ENCODE measurements at places on chromosomes 7 and 10.

DNA sequence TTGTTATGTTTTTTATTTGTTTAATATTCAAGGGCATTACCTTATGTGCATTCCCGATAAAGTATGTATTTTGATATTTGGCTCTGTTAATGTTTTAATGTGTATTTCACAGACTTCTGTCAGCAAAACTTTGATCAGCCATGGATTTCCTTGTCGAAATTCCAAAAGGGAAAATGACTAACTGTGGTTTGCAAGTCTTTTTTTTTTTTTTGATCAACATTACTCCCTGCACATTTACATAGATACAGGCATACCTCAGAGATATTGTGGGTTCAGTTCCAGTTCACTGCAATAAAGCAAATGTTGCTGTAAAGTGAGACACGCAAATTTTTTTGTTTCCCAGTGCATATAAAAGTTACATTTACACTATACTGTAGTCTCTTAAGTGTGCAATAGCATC lies 351.9 kb downstream of the CXCL12 start:
- DNase-seq: no peak

DNA sequence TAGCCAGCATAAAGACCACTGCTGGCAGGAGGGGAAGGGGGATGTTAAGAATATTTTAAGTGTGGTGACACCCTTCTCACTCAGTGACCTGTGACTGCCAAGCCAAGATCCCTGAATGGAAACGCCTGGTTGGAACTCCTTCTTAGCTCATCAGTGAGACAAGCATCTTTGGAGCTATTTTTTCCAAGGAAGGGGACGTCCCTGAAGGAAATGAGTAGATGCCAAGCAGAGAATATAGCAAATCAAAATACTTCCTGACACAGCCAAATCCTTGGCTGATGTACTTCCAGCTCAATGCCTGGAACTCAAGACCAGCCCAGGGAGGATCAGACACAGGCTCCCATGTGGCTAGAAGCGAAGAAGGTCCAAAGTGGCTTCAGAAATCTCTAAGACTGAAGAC lies 82.2 kb downstream of the SORBS1 start:
- no peak for DNase-seq

GRCh38 chr7:3943779-3944520 lies 642.9 kb downstream of the SDK1 start:
- peak; percentile 86 for DNase-seq

- DNase-seq: no peak
These were observed 33.5 kb upstream of the PRSS37 start for GRCh38 chr7:141874787-141875186.

- no peak for DNase-seq
These were observed 26.8 kb upstream of the SMURF1 start for GRCh38 chr7:99170730-99171074.

DNA sequence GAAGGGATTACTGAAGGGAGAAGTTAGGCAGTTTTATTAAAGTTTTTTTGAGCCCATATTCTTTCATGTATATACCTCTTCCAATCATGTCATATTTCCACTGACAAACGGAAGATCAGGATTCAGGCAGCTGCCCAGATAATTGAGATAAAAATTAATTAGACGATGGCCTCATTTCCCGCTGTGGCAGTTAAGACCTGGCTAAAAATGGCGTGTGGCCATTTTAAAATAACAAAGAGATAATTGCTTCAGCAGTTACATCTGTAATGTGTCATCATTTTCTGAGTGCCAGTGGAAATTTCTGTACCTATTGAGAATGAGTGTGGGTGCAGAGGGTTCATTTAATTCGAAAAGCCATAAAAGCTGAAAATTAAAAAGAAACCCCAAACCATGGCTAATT lies 215.1 kb downstream of the STK31 start:
- DNase-seq: no peak

GRCh38 chr10:60009276-60009675 lies 102.9 kb upstream of the CCDC6 start:
- no peak for DNase-seq

GRCh38 chr7:26688936-26689506 lies 175.4 kb downstream of the SKAP2 start:
- DNase-seq: no peak

GRCh38 chr7:39911167-39911566 lies 38.9 kb upstream of the CDK13 start:
- DNase-seq: no peak

DNA sequence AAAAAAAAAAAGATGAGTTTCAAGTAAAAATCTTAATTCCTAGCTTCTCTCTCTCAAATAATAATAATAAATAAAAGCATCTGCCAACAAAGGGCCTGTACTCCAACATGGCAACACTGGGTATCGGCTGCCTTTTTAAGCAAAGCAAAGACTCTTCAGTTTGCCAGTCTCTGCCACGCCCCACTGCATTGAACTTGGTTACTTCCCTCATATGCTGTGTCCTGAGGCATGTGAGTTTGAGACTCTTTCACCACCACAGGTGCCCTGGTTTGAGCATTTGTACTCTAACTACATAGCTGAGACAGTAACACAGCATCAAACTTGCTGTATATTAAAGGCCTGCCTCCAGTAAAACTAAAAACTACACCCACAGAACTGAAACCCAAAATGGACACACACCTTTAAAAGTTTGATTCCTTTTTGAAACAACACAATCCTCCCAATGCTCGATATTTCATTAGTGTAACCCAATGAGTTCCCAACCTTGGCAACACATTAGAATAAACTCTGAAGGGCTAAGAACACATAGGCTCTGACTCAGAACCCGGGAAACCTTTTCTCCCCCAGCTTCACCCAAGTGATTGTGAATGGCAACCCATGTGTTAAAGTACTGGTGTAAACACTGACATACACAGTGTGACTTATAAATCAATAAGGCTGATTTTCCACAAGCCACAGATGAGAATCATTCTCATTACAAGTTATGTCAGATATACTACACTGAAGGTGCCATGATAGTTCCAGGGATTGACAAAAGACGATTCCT lies 12.0 kb downstream of the JAZF1 start:
- DNase-seq: no peak

DNA sequence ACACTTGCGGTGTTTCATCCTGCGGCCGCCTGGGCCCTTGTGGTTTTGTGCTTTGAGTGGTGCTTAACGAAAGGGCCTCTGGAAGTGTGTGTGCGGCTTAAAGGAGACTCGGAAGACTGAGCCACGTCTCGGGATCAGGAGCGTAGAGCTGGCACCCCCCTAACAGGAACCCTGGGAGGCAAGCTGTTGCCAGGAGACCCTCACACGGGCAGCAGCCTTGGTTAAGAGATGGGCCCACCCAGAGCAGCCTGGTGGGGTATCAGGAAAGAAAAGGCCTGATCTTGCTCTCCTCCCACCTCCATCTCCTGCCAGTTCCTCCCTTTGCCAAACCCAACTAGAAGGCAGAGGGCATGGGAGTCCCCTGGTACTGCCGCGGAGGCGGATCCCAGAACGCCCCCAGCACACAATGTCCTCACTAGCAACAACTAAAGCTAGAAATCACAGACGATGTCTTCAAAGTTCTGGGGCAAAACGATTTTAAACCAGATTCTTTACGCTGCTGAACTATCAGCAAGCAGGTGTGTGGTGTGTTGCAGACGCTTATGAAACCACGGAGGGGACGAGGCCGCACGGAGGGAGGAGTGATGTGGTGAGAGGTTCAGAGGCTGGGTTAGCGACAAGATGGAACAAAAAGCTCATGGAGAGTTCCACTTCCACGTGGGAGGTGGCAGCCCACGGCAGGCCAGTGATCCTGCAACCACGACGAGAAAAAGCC lies 67.0 kb upstream of the INPP5A start:
- DNase-seq: no peak

DNA sequence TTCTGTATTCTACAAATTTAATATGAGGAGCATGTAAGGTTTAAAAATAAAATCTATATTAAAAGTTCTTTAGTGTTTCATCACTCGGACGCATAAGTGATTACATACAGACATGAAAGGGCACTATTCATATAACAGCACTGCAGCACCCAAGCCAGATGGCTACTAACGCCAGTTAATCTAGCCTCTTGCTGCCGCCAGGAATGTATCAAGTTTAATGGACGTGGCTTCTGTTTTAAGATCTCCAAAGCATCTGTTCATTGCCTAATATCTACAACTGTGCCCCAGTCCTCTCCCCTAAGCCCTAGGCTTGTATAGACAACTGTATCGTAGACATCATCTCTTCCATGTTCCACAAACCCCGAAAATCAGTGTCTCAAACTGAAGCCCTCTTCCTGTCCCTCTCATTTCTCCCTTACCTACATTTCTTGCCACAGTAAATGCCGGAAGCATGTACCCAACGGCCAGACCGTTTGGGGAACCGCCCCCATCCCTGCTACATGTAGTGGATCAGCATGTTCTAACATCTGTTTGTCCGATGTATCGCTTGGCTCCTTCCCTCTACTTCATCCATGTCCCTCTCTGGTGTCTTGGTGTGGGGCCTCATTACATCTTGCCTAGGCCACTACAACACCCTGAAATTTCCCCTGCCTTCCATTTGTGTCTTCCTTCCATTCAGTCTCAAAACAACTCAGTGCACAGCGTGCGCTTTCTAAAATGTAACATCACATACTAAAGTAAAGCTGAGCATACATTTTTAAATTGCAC lies 147.5 kb upstream of the RSU1 start:
- DNase-seq: no peak

DNA sequence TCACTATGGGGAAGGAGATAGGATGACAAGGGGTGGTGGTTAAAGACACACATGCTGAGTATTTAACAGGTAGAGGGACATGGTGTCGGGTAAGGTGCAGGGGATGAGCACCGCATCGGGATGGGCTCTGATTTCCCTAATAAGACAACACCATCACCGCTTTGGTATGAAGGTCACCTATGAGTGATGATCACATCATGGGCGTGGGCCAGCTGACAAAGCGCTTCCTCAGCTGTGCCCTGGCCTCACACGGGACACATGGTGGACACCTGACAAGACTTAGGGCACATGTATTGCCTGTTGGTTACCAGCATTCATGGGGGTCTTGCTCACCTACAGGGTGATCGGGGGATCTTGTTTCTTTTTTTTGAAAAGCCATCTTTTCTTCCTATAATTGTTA lies 12.8 kb downstream of the C7orf57 start:
- no peak for DNase-seq

GRCh38 chr10:1174022-1174421 lies 117.8 kb downstream of the WDR37 start:
- DNase-seq: no peak

- DNase-seq: no peak
These were observed 11.7 kb downstream of the STAM start for GRCh38 chr10:17655567-17656146.

DNA sequence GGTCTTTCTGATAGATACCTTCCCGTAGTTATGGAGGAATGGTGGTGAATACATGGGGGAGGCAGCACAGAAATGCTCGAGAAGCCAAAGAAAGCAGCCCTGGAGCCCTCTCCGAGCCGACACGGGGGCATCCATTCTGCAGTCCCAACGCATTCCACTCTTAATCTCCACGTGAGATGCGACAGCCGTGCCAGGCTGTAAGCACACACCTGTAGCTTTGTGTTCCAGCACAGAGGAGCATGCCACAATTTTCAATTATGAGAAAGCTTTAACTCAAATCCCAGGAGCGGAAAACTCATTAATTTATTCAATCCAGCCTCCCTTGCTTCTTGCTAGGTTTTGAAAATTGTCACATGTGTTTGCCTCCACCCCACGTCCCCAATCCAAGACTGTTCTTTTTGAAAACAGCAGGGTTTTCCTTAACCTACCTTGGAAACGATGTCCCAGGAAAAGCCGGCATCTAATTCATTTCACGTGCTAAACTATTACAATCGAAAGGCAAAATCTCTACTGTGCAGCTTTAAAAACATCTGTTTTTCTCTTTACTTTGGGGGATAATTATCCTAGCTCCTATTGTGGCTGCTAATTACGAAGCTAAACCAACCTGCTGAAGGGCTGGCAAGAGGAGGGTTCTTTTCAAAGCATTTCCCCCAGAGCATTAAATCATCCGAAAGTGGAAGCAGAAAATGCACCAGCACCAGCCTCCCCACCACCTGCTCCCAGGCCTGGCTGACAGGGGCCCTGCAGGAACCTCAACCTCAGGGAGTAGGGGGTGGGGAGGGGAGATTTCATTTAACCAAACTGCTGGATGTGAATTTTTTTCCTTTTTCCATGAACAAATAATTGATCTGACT lies 56.0 kb upstream of the CHST15 start:
- peak; percentile 56 for DNase-seq

DNA sequence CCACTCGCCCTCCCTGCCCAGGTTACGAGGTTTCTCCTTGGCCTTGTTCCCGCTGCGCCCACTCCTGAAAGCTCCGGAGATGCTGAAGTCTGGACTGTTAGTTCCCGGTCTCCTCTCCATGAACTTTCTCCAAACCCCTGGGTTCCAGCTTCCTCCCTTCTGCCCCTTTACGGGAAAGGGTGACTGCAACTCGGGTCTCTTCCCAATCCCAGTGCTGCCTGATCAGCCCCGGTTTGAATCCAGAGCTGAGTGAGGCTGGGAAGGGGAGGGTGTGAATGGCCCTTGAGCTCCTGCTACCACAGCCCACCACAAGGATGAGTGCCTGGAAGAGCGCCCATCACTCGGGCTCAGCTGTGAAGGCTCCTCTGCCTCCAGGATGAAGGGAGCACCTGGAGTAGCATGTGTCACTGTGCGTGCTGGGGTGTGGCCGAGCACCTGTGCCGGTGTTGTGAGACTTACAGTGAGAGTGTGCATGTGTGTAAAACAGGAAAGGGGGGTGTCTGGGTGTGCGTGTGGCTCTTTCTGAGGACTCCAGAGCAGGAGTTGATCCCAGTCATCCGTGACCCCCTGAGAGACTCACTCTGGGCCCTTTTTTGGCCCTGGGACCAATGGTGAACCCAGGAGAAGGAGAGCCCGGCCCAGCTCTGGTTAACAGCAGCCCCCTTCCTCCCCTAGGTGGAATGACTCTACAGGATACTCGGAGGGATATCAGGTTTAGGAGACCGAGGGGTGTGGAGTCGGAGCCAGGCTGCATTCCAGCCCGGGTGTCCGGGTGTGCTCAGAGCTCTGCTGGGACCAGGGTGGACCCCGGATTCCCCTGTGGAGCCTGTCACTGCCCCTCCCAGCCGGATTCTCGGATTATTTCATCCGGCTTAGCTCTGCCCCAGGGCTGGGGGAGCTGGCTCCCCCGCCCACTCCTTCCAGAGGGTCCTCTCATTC lies 1.1 kb upstream of the ZNF467 start:
- DNase-seq: peak; percentile 6

DNA sequence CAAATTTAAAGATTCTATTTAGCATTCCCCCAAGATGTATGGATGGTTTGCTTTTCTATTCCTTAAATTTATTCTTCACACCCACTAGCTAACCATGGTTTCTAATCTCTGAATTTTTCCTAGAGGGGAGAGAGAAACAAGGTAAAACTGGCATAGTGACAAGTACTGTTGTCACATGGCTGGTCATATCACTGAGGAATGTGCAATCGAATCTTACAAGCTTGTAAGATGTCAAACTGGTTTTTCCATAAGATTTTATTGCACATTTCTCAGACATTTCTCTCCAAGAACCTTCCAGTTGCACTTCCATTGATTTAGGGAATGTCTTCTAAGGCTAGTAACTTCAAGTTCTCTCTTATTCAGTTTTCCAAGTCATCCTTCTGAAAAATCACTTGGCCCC lies 89.8 kb downstream of the MBL2 start:
- no peak for DNase-seq

- no peak for DNase-seq
These were observed 1.2 kb downstream of the RARRES2 start for GRCh38 chr7:150340024-150340749.

GRCh38 chr7:20030417-20030816 lies 186.8 kb downstream of the MACC1 start:
- no peak for DNase-seq

All from NCI-H510A treated with DMSO at 0.1 percent for 48 hours (cell line).